ENCODE measurements at places on chromosomes 12 and 14.

DNA sequence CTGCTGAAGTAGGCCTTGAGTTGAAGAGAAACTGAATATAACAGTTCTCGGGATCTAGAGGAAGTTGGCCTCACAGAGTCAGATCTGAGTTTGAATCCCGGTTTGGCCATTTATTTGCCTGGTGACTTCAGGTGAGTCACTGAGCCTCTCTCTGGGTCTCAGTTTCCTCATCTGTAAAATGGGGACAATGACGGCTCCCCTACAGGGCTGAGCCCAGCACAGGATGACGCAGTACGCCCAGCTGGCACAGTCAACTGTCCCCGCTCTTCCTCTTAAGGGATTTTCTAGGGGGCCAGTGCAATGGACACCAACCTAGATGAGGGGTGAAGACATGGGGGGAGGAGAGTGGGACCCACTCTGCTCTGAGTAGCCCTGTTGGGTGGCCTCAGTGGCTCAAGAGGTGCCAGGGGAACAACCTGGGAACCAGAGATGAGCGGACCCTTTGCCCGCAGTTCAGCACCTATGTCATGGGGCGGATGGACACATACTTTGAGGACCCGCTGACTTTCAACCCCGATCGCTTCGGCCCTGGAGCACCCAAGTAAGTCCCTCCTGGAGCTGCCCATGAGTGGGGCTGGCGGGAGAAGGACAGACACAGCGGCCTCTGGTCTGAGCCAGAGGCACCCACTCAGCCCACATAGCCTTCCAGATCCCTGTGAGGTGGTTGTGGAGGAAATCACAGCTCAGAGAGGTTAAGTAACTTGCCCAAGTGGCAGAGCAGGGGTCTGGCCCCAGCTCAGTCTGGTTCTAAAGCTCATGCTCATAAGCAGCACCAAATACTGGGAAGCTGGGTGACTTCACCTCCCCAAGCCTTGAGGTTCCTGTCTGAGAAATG lies 41.1 kb downstream of the CYP46A1 start:
- no peak for DNase-seq

DNA sequence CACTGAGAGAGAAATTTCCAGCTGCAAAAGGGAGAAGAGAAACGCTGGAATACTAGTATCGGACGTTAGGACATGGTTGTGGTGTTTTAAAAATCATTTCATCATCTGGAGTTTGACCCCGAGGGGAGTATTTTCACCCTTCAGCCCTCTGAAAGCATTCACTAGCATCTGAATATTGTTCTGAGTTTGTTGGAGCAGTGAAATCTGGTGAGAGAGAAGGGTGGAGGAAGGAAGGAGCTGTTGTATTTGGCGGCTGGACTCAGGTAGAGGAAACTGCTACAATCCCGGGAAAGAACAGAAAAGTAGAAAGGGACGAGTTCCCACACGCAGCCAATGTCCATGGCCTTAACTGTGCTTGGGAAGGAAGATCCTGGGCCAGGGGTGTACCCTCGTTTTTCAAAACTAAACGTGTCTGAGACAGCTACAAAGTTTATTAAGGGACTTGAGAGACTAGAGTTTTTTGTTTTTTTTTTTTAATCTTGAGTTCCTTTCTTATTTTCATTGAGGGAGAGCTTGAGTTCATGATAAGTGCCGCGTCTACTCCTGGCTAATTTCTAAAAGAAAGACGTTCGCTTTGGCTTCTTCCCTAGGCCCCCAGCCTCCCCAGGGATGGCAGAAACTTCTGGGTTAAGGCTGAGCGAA lies 896 bp upstream of the CDKN1B start:
- no peak for DNase-seq

- peak; percentile 40 for DNase-seq
Observed at GRCh38 chr12:21169878-21170472, 39.0 kb downstream of the SLCO1B1 start.

DNA sequence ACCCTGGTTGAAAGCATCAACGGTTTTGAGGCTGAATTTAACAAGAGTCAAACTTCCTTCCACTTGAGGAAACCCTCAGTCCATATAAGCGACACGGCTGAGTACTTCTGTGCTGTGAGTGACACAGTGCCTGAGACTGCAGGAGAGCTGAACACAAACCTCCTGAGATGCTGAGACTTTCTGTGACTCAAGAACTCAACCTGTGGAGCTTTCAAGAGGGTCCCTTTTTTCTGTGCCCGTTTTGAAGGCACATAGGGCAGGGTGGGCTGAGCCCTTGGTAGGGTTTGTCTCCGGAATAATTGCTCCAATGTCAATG lies 305.3 kb upstream of the OR4E1 start:
- no peak for DNase-seq

DNA sequence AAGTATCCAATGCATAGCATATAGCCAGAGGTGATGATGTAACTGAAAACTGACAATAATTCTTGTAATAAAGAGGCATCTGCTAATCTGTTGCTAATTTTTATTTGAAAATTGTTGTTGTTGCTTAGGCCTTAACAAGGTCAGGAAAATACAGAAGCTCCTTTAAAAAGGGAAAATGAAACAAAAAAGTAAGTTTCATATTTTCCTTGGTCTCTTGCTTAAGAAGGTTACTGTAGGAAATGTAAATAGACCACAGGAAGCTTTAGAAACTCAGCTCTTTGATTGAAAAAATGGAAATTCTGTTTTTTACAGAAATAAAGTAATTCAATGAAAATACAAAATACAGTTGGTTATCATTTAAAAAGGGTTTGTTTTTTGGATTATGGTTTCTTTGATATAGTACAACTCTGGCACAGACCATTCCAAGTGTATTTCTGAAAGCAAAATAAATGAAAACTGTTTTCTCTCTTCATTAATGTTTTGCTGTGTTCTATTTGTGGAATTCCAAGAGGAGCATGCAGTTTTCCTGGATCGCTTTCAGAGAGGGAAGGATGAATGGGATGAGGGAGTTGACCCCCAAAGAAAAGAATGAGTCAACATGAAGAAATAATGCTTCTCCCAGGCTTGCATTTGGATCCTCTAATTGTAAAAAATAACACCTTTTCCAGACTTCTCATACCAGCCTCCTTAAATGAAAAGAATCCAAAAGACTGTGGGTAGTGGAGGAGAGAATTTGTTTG lies 398.0 kb upstream of the FAR2 start:
- DNase-seq = no peak

DNA sequence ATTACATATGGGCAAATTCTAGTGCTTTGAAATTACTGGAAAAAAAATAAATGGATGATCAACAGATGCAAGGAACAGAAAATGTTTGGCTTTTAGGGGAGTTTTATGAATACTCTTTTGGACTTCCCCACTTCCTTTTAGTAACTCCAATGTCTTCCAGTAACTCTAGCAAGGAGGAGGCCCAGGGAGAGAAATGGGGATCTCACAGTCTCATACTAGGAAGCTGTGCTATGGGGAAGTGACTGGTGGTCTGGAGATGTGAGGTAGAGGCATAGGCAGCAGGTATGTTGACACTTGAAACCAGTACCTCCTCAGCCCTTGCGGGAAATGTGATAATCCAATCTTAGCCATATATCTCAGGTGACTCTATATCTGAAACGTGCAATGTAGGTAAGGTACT lies 68.1 kb downstream of the CRADD start:
- no peak for DNase-seq

- no peak for DNase-seq
Observed at GRCh38 chr14:72744416-72745120, 149.3 kb downstream of the DPF3 start.

DNA sequence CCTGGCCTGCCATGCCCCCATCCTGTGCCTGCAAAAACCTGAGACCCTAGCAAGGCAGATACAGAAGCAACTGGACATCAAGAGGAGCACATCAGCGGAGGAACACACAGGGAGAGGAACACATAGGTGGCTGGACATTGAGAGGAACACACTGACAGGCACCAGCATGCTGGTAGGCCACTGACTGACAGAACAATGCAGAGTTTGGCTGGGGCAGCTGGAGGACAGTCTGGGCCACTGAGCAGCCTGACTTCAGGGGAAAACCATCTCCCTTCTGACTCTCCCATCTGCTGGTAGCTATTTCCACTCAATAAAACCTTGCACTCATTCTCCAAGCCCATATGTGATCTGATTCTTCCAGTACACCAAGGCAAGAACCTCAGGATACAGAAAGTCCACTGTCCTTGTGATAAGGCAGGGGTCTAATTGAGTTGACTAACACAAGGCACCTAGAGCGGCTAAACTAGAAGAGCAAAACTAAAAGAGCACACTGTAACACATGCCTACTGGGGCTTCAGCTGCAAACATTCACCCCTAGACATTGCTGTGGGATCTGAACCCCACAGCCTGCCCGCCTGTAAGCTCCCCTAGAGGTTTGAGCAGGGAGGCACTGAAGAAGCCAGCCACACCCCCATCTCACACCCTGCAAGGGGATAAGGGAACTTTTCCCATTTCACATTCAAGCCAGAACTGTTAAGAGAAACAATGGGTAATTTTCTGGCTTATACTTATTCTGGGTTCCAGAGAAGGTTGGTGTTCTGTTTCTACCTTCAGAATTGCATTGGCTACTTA lies 22.1 kb downstream of the CLECL1 start:
- DNase-seq = no peak

DNA sequence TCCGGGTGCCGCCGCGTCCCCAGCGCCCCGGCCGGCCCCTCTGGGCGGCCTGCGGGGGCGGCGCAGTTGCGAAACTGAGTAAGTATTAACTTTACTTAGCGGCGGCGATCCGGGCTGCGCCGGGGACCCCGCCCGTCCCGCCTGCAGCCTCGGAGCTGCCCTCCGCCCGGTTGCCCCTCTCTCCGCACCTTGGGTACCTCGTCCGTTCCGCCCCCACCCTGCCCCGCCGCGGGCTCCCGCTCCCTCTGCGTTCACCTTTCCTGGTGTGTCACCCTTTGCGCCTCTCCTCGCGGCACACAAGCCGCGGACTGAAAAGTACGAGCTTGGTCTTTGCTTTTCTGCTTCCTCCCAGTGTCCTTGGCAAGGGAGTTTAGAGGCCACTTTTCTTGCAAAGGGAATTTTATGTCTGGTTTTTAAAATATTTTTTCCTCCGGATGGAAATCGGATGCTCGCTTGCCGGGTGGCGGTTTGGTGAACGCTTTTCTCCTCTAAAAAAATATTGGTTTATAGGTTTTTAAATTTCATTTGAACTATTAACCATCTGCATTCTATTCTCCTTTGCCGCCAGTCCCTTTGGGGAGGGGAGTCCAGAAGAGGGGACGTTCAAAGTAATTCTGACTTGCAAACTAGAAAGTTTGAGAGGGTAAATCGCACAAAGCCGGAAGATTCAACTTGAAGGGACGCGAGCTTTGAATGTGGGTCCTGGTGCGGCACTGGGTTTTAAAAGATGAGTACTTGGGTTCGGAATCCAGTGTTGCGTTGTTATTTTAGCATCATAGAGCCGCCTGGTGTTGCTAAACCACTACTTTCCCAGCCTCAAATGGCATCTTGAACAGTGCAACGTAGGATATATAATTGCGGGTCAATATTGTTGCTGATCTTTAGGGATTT lies 834 bp downstream of the RASSF8 start:
- DNase-seq = no peak

- no peak for DNase-seq
Observed at GRCh38 chr14:33271216-33271615, 332.5 kb downstream of the NPAS3 start.

GRCh38 chr12:113803759-113804140 lies 162.4 kb downstream of the RBM19 start:
- DNase-seq = no peak

DNA sequence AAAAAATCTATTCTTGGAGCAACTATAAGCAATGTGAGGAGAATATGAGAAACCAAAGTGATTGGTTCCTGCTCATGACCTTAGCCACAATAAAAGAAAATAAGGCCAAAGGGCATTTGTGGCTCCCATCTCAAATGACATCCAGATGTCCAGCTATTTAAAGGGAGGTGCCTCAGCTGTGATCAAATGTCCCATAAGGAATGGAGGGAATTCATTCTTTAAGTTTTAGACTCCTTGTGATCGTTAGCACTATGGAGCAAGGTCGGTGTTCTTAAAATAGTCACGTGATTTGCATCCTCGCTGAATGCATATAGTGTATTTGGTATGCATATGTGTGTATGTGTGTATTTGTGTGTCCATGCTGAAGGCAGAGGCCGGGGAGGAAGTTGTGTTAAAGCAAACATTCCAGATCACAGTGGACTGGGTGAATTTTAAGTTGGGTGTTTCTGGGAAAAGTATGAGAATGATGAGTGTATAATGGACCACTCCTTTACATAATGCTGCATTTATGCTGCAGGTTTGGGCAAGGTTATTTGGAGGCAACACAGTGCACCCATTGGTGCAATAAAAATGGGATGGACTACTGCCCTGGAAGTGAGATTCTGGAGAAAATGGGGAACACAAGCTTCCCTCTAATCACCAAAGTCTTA lies 5.6 kb upstream of the E2F7 start:
- DNase-seq = no peak

- DNase-seq = no peak
Observed at GRCh38 chr12:6978611-6979011, 7.9 kb downstream of the EMG1 start.

- no peak for DNase-seq
Observed at GRCh38 chr14:100361626-100362025, 38.5 kb downstream of the SLC25A47 start.

DNA sequence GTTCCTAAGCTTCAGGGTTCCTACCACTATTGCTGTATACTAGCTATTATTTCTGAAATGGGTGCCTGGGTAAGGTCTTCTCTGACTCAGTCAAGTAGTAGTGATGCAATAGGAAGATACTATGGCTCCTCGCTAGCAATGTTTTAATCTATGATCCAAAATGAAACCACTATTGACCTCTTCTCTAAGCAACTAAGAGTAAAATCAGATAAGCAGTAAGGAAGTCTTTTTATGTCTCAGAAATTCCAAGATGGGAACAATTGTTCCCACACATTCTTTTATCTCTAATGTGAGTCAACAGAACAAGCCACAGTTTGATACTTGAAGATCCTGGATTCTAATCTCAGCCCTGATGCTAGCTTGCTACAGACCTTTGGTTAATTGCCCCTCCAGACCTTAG lies 45.1 kb downstream of the AREL1 start:
- peak; percentile 41 for DNase-seq

DNA sequence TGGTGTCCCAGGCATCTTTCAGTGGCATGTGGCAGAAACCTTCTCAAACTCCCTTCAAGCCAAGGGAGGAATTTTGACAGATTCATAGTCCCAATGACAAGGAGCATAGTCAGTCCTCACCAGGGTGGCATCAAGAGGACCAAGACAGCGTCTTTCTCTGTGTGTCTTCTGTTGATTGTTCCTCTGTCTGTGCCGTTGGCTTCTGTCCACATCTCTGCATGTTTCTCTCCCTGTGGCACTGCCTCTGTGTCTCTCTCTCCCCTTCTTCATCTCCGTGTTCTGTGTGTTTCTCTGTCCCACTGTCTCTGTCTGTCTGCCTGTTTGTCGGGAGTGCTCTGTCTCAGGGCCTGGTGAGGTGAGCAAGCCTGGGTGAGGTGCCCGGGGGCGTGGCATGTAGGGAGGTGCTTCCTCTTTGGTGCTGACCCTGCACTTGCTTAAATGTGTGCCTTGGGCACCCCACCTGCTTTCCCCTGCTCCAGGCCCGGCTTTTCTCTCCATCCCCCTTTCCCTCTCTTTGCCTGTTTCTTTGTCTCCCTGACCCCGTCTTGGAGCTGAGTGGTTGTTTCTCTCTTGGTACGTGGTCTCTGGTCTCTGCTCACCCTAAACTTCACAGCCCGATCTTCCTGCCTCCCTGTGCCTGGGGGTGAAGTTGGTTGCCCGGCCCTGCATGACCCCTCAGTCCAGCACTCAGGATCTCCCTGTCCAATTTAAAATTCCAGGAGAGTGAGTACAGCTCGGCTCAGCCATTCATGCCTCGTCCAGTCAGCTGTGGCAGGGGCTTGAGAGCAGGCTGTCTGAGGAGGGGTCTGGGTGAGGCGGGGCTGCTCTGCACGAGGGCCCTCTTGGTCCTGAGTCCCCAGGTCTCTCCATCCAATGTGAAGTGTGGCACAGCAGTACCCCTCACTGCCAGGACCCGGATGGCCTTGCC lies 28.5 kb downstream of the JDP2 start:
- no peak for DNase-seq

Data from activated CD4-positive, alpha-beta T cell treated with anti-CD3 and anti-CD28 coated beads, Interleukin-2, Interleukin-4, amounts not matched to agents 100 ng/mL and 50 ng/mL, durations not matched to agents 16 hours and 8 hours (primary cell).